Naive thymus-derived CD8-positive, alpha-beta T cell (primary cell): ENCODE measurements at places on chromosomes 6 and 20. TPM values are rescaled to one million over a fixed set of nuclear protein-coding genes. Genes with fewer than 3 reads are reported as not detected.

Gene SIRPG
- 47.5 TPM for total RNA-seq

GRCh38 chr6:129267028-129267427 is 384.1 kb downstream of the LAMA2 start:
- DNase-seq, result no peak

DNA sequence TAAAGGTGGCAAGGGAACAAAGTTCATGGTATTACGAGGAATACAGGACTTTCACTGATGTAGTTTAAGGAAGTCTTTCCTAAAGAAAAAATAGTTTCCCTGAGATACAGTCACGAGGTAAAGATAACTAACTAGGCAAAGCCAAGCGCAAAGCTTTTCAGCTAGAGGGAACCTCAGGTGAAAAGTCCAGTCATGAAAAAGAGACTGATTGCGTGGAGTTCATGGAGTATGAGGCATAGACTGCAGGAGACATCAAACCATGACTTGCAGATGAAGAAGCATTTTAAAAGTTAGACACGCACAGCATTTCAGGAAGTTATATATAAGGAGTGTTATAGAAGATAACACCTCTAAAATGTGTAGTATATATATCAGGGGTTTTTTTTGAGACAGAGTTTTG is 205.6 kb upstream of the ZNF184 start:
- no peak for DNase-seq

DNA sequence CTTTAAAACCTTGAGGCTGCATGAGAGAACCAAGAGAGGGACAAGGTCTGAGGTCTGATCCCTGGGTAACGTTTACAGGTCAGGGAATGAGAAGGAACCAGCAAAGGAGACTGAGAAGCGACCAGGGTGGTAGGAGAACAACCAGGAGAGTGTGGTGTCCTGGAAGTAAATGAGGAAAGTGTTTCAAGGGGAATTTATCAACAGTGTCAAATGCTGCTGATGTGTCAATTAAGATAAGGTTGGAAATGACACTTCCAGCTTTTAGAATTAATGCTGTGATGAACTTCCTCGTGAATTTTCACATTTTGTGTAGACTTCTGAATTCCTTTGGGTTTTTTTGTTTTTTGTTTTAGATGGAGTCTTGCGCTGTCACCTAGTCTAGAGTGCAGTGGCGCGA is 83.7 kb downstream of the CNBD2 start:
- DNase-seq, result no peak

GRCh38 chr6:113651120-113651519 is 206.0 kb upstream of the MARCKS start:
- no peak for DNase-seq

- DNase-seq, result no peak
Measured at GRCh38 chr20:2899243-2899642, 26.0 kb downstream of the PTPRA start.

- no peak for DNase-seq
Measured at GRCh38 chr20:38730167-38730988, 6.1 kb downstream of the SLC32A1 start.

Gene PTPRT
- total RNA-seq, result not detected

DNA sequence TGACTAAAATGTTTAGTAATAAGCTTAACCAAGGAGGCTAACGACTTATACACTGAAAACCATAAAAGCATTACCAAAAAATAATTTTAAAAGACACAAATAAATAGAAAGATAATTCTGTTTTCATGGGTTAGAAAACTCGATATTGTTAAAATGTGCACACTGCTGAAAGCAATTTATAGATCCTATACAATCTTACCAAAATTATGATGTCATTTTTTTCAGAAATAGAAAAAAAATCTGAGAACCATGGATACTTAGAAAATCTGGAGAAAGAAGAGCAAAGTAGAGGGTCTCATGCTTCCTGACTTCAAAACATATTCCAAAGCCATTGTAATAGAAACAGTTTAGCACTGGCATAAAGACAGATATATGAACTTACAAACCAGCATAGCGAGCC is 46.6 kb downstream of the HCRTR2 start:
- DNase-seq, result no peak

- DNase-seq, result no peak
Measured at GRCh38 chr20:50859161-50859560, 64.3 kb downstream of the BCAS4 start.

Gene SLC4A11
- total RNA-seq, result 2.1 TPM

DNA sequence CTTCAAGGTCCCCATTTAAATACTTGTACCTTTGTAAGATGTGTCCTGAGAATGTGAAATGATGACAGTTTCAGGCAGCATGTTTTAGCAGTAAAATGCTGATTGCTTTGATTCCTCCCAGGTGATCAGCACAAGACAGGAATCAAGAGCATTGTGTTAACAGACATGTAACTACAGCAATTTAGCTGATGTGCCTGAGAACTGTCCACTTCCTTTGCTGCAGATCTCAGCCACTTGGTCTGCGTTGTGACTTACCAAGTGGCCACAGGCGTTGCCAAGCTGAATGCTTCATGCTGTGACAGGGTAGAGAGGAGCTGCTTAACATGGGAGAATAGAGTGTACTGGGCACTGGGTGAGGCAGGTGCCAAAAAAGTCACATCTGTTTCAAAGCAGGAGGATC is 767.0 kb upstream of the POU3F2 start:
- DNase-seq, result no peak

Gene CST4
- total RNA-seq, result not detected

DNA sequence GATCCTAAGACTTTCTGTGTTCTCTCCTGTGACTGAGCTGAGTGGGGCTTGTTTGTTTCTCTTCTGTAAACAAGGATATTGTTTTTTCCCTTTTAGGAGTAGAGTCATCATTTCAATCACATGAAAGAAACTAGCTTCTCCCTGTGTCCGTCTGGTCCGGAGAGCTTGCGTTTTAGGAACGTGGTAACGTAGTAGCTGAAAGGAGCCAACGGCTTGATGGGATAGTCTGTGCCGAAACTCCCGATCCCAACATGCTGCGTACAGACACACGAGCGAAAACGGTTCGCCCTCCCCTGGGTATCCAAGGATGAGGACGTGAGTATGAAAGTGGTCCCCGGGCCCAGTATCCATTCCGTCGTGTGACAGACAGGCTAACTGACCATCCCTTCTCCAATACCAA is 146.5 kb downstream of the ZMYND8 start:
- DNase-seq, result no peak

DNA sequence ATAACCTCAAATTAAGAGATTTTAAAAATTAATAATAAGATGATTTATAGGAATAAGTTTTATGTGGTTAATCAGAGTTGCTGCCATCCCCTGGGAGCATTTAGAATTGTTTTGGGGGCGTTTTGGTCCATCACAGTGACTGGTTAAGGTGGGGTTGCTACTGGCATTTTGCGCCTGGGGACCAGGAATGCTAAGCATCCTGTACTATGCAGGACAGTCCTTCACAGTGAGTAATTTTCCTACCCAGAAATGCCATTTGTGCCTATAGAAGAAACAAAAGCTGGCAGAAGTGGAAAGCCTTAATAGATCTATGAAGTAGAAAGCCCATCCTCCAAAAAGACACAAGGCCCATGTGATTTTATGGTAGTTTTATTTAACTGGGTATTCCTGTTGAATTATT is 118.0 kb downstream of the ANKS1A start:
- no peak for DNase-seq

DNA sequence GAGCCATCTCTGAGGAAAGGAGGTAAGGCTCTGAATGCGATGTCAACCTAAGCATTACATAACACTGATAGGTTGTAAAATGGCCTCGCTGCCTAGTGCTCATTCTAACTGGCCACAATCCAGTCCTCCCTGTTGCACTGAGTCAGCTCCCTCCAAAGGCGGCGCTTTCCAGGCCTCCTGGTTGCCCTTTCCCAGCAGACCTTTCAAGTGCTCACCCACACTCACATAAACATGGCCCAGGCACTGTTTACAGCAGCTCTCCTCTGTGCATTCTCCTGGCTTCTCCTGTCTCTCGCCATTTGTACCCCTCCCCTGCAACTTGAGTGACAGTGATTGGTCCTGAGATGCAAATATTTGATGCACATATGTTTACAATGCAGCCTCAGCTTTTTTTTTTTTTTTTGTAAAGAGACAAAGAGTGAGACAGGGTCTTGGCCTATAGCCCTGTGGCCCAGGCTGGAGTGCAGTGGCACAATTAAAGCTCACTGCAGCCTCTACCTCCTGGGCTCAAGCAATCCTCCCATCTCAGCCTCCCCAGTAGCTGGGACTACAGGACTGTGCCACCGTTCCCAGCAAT is 36.8 kb upstream of the PRND start:
- no peak for DNase-seq

GRCh38 chr6:116580198-116580597 is 8.9 kb downstream of the RWDD1 start:
- DNase-seq, result no peak

DNA sequence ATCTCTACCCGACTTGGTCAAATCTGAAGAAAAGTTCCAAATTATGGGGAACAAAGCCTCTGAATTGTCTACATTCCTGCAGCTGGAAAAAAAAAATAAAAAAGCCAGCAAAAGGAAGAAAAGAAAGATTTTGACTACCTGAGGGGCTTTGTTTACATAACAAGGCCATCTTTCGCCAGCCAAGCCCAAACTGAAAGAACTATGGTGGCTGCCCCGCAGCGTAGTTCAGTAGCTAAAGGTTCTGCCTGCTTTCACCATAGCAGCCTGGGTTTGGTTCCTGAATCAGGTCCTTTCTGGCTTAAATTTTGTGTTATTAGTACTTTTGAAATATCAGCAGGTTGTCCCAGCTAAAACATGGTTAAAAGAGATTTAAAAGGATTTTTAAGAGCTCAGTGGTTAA is 35.4 kb downstream of the ZNF133 start:
- DNase-seq, result no peak

Gene METTL24
- total RNA-seq, result 1.2 TPM

GRCh38 chr6:113649276-113649675 is 207.9 kb upstream of the MARCKS start:
- DNase-seq, result no peak

- DNase-seq, result no peak
Measured at GRCh38 chr6:108134213-108134970, 31.4 kb upstream of the NR2E1 start.

Gene LRRC73
- 0.49 TPM for total RNA-seq

DNA sequence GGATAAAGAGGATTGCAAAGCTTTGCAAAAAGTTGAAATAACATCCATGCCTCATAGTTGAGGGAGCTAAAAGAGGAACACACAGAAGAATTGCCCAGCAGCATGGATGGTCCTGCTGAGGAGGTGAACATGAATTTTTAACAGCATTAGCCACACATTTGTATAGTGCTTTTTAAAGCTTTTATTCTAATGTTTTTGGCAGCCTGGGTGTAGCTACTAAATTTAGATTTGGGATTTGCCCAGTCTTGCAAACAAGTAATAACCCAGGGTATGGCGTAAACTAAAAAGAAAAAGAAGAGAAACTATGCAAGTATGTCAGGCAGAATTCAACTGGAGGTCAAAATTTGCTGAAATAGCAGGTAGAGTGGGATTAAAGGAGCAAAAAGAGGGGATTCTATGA is 75.1 kb upstream of the PTPRK start:
- no peak for DNase-seq

GRCh38 chr20:46573234-46573633 is 22.8 kb upstream of the OCSTAMP start:
- DNase-seq, result no peak

GRCh38 chr6:7087066-7087465 is 20.7 kb upstream of the RREB1 start:
- no peak for DNase-seq

GRCh38 chr6:154143753-154144152 is 104.7 kb downstream of the OPRM1 start:
- no peak for DNase-seq

DNA sequence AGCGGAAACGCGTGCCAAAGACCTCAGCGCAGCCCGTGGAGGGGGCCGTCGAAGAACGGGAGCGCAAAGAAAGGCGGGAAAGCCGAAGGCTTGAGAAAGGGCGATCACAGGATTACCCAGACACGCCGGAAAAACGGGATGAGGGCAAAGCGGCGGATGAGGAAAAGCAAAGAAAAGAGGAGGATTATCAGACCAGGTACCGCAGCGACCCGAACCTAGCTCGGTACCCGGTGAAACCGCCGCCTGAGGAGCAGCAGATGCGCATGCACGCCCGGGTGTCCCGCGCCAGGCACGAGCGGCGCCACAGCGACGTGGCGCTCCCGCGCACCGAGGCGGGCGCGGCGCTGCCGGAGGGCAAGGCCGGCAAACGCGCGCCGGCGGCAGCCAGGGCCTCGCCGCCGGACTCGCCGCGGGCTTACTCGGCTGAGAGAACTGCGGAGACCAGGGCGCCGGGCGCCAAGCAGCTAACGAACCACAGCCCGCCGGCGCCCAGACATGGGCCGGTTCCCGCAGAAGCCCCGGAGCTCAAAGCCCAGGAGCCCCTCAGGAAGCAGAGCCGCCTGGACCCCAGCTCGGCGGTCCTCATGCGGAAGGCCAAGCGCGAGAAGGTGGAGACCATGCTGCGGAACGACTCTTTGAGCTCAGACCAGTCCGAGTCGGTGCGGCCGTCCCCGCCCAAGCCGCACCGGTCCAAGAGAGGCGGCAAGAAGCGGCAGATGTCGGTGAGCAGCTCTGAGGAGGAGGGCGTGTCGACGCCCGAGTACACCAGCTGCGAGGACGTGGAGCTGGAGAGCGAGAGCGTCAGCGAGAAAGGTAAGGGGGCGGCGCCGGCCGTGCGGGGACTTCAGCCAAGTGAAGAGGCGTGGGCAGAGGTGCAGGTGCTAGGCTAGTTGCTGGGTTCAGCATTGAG is 296.2 kb downstream of the RIMS1 start:
- DNase-seq, result no peak

DNA sequence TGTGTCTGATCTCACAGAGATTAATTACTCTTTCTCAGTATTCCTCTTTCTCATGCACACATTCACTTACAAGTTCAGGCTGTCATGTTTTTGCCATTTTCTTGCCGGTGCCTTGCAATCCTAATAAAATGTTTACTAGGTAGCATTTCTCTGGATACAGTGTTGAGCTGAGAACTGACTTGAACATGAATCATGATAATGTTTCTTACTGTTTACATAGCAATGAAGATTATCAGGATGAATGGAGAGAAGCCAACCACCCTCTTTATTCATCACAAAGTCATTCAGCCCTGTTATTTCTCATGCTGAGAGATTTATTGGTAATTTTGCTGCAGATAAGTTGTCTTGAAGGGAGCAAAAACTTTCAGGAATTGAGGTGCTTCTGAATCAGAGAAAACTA is 185.5 kb upstream of the ECI2 start:
- no peak for DNase-seq

DNA sequence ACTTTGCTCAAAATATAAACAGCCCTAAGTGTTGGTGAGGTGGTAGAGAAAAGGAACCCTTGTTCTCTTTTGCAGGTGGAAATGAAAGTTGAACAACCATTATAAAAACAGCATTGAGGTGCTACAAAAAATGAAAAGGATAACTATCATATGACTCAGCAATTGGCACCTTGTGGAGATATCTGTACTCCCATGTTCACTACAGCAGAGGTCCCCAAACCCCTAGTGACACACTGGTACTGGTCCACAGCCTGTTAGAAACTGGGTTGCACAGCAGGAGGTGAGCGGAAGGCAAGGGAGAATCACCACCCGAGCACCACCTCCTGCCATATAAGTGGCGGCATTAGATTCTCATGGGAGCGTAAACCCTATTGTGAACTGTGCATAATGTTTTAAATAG is 267.4 kb upstream of the THEMIS start:
- no peak for DNase-seq
